ENCODE measurements at places on chromosomes 3 and 15.

- no peak for DNase-seq
Measured at GRCh38 chr15:62809115-62809967, 233.2 kb upstream of the TPM1 start.

DNA sequence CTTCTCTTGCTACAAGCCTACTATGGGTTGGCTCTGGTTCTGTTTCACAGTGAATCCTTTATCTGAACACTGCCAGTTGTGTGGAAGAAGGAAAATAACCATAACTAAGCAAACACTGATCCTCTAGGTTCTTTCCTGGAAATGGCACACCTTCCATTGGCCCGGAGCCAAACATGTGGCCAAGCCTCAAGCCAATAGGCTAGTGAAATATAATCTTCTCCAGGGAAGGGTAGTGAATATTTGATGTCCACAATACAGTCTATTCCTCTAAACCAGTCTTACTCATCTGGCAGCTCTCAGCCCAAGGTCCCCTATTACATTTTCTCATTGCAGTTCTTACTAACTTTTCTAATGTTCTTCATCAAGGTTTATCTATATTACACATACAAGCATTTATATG is 921.3 kb downstream of the TUSC7 start:
- DNase-seq, result no peak

DNA sequence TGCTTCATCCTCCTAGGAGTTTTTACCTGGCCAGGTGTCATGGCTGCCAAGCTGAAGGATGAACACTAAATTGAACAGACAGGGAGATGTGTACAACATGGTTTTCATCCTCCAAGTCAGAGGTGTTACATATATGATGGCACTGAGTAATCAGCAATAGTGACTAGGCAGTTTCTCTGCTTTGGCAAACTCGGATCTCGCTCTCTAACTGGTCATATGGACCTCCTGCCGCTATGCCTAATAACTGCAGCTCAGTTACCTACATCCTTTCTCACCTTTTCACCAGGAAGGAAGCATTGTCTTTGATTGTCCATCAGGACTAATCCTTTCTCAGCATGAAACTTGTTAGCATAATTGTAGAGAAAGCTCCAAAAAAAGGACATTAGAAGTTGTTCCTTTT is 175.9 kb upstream of the PLSCR5 start:
- DNase-seq, result no peak

DNA sequence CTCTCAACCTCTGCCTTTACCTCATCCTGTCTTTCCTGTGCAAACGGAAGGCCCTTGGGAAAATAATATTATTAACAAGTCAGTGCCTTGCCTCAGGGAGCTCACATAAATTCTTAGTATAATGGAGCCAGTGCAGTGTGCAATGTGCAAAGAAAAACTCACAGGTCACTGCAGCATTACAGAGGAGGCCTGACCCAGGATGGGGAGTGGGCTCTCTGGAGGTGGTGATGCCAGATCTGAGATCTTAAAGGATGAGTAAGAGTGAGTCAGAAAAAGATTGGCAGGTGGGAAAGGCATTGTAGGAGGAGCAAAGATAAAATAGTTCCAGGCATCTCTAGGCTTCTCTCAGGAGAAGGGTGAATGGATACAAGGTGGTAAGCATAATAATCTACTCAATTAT is 185.6 kb upstream of the ADAMTS9 start:
- no peak for DNase-seq

GRCh38 chr3:193768070-193768394 is 175.0 kb downstream of the OPA1 start:
- no peak for DNase-seq

DNA sequence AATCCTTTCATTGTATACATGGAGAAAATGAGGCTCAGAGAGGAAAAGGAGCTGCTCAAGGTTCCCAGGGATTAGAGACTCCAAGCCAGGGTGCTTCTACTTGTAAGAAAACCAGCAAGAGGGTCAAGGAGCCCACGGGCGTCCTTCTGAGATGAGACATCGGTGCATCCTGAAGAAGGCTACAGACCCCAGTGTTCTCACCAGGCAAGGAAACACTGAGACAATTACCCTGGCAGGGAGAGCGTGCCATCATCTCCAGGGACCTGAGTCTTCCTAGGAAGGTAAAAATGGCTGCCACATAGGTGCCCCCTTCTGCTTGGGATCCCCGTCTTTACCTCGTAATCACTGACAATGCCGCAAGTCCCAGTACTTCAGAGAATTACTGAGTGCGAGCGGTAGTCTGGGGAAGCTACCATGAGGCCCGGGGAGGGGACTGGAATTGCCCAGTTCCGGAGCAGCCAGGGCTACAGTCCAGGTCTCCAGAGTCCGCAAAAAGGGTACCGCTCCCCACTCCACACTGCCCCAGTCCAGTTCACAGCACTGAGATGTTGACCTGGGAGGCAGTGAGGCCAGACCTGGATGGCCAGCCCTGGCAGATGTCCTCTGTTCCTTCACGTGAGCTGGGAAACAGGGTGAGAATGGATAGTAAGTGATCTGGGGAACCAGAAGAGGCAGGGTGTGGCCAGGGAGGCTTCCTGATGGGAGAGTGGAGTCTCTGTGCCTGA is 164.7 kb upstream of the SMAD3 start:
- DNase-seq, result no peak

Data from SW 1271 (cell line).